CD4-positive, alpha-beta T cell treated with Interleukin-10 for 1 hour (primary cell): ENCODE measurements at places on chromosomes 2 and 18.

DNA sequence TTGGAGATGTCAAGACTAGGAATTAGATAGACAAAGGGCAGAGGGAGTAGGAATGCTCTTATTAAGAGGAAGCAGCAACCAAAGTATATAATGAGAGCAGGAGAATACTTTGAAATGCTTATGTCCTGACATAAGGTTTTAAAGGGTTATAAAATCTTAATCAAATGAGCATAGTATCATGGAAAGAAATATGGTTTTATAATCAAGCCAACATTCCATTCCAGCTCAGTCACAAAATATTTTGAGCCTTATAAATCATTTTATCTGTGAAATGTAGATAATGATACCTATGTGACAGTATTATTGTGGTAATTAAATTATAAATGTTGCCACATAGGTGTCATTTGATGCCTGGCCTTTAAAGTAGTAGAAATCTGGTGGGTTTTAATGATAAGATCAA, 17.6 kb downstream of the VSNL1 start:
- DNase-seq: no peak

GRCh38 chr2:42045848-42046748, 1.7 kb upstream of the PKDCC start:
- no peak for DNase-seq

GRCh38 chr2:175597286-175597685, 404.8 kb downstream of the LNPK start:
- DNase-seq: no peak

DNA sequence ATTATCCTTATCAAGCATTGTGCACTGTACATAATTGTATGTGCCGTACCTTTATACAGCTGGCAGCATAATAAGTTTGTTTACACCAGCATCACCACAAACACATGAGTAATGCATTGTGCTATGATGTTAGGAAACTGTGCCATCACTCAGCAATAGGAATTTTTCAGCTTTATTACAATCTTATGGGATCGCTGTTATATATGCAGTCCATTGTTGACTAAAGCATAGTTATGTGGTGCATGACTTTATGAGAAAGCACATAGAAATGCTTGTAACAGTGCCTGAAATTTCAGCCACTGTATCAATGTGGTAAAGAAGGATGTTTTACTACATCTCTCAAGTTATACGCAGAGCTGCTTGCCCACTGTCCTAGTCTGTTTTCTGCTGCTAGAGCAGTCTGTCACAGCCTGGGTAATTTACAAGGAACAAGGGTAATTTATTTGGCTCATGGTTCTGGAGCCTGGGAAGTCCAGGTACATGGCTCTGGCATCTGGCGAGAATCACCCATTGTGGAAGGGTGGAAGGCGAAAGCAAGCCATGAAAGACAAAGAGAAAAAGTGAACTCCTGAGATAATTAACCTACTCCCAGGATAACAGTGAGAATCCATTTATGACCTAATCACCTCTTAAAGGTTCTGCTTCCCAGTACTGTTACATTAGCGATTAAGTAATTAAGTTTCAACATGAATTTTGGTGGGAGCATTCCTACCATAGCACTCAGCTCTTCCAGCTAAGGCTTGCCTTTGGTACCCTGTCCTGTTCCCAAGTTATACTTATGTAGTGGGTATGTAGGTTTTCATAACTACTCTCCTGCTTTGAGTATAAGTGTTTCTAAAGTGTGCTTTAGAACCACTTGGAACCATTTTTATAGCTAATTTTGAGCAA, 4.6 kb downstream of the MAP3K20 start:
- no peak for DNase-seq

GRCh38 chr2:45178359-45178758, 169.1 kb upstream of the SIX2 start:
- no peak for DNase-seq
